Frontal cortex (tissue), 4 donors: ENCODE measurements at places on chromosomes 4 and X. TPM values are rescaled to one million over a fixed set of nuclear protein-coding genes. Genes with fewer than 3 reads are reported as not detected.

HPGD gene
- total RNA-seq = 5.7 TPM

BEX1 gene
- total RNA-seq = 127 TPM

MGARP gene
- total RNA-seq = 0.82 TPM

EOLA2 gene
- 13.5 TPM for total RNA-seq

OPRPN gene
- not detected for total RNA-seq

HADH gene
- total RNA-seq = 10.6 TPM

SLC9A6 gene
- 160 TPM for total RNA-seq

OTUD6A gene
- total RNA-seq = not detected

IL13RA2 gene
- total RNA-seq = 4.9 TPM

PWWP3B gene
- 1.2 TPM for total RNA-seq
